ENCODE measurements at places on chromosomes 7 and 10. TPM values are rescaled to one million over a fixed set of nuclear protein-coding genes. Genes with fewer than 3 reads are reported as not detected.

MLXIPL gene
- total RNA-seq, result not detected

RSPH10B gene
- not detected for total RNA-seq

OR13A1 gene
- total RNA-seq, result not detected

SDK1 gene
- 0.44 TPM for total RNA-seq

CHST15 gene
- total RNA-seq, result 17.1 TPM

GSDME gene
- total RNA-seq, result 12.0 TPM

TAS2R3 gene
- 0.54 TPM for total RNA-seq

Measured in cardiac ventricle fibroblast (primary cell).